ENCODE measurements at places on chromosomes 6 and 20. TPM values are rescaled to one million over a fixed set of nuclear protein-coding genes. Genes with fewer than 3 reads are reported as not detected.

GRCh38 chr6:11789744-11790143 is 11.1 kb upstream of the ADTRP start:
- H3K36me3 ChIP-seq: peaks cover 6% of the 10 kb centered on the region
- no peaks in the 10 kb centered on the region for H3K4me1 ChIP-seq
- no peak overlapping the region for H3K27ac ChIP-seq

DNA sequence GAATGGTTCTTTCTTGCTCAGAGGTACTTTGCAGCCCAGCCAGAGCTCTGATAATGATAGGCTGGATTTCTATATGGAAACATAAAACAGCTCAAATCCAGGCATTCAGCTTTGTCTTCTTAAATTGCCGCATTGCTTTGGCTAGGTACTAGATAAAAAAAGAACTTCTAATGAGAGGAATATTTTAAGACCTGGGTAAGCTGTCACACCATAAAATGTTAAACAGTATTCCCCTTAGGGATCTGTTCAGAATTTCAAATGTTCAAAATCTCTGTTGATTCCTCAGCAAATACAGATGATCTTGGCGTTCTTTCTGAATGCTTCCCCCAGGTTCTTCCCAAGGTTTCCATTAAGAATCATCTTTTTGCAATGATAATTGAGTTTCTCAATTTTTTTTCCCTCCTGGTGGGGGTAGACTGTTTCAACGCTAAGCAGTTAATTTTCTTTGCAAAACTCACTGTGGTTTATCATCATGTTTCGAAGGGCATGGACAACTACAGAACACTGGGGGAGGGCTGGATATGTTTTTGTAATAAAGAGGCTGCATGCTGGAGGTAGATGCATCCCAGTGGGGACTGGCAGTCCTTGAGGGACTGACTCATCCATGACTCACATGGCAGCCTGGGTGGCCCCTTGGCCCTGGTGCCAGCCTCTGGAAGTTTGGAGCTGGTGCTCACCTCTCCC is 31.0 kb downstream of the TIAM2 start:
- DNase-seq: no peak
- H3K4me3 ChIP-seq: no peak overlapping the region
- H3K27me3 ChIP-seq: peaks cover 8% of the 10 kb centered on the region
- H3K27ac ChIP-seq: no peak overlapping the region

DNA sequence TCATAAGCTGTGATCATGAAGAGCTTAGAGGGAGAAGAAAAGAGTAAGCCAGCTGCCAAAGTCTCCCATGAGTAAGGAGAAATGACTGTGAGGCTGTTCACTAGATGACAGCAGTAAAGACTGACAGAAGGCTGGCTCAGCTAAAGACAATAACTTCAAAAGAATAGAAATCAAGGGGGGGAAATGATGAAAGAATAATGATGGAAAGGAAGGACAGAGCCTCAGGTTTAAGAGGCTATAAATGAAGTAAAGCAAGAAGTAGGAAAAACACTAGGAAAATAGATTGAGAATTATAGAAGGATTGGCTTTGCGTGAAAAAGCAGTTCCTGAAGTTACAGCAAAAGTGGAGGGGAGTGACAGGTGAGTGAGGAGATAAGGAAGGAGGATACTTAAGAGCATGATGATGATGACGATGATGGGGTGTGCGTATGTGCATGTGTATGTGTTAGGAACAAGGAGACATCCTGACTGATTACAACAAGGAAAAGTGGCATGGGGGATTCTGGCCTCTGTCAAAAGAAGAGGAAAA is 48.2 kb downstream of the HBS1L start:
- no peak overlapping the region for H3K27ac ChIP-seq
- no peaks in the 10 kb centered on the region for H3K27me3 ChIP-seq
- no peak overlapping the region for H3K4me3 ChIP-seq
- peaks cover 17% of the 10 kb centered on the region for H3K36me3 ChIP-seq

ARMH2 gene
- total RNA-seq: 1.6 TPM

DNA sequence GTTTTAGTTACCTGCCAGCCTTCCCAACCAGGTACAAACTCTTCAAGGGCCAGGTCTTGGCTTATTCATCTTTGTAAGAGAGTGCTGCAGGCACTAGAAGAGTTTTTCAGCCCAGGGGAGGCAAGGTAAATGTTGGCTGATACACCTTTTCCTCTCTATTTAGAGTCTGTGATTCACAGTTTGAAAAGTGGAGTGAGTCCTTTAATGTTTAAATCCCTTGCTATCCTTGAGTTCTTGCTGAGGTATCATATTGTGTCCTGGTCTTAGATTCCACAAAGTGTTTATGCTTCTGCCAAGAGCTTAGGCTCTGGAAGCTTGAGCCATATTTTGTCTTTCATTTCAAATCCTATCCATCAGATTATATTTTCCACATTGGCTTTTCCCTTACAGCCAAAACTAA is 52.8 kb upstream of the CITED2 start:
- H3K4me3 ChIP-seq: no peak overlapping the region
- peaks cover 13% of the 10 kb centered on the region for H3K27me3 ChIP-seq
- peaks cover 3% of the 10 kb centered on the region for H3K36me3 ChIP-seq
- no peak for DNase-seq
- H3K27ac ChIP-seq: no peak overlapping the region

DNA sequence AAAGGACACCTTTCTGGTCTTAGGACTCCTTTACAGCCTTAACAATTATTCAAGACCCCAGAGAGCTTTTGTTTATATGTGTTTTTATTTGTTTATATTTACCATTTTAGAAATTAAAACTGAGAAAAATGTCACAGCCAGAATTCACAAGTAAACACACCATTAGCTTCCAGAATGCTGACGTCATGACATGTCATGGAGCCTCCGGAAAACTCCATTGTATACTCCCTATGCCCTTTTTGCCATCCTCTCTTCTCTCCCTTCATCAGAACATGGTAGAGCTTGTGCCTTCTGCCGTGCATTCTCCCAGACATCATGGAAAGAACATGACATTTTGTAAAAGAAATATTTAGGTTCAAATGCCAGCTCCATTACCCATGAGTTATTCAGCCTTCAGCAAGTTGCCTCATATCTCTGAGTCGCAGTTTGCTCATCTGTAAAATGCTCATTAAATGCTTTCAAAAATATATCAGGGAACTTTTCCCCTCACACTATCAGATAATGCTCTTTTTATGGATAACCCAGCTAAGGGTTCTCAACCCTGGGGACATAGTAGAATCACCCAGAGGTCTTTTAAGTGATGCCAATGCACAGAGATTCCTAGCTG is 27.8 kb downstream of the TNFAIP3 start:
- peaks cover 2% of the 10 kb centered on the region for H3K27me3 ChIP-seq
- H3K27ac ChIP-seq: no peak overlapping the region
- H3K4me1 ChIP-seq: no peaks in the 10 kb centered on the region
- H3K36me3 ChIP-seq: peaks cover 4% of the 10 kb centered on the region
- no peak overlapping the region for H3K4me3 ChIP-seq

DNA sequence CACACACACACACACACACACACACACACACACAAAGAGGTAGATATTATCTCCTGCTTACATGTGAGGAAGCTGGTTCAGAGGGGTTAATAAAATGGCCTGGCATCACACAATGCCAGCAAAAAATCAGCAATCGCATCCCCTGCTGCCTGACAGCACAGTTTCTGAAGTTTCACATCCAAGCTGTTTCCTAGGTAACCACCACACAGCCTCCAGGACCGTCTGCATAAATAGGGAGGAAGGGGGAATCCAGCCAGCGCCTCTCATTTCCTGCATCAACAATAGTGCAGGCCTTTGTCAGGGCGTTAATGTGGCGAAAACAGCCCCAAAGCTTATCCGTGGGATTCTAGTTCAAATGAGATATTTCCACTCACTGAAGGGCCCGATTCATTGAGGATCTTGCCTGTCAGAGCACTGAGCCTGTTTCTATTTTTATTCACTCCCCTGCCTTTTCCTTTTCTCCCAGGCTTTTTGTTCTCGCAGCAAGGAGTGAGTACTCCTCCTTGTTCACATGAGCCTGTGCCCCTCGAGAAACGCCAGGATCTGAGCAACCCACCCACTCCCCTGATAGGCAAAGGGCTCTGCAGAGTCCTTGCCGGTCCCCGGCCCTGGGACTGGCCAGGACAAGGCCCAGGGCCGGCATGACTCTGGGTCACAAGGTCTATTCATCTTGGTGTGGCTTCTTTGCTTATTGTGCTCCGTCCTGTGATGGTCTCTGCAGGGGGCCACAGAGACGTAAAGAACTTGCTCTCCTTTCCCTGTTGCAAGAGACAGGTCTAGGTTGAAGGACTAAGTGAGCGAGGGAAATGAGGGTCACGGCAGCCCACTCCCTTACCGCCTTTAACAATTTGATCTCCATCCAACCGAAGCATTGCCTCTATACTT is 32.7 kb downstream of the TUBB2B start:
- no peaks in the 10 kb centered on the region for H3K36me3 ChIP-seq
- peaks cover 5% of the 10 kb centered on the region for H3K27me3 ChIP-seq
- no peak overlapping the region for H3K27ac ChIP-seq
- H3K4me3 ChIP-seq: no peak overlapping the region
- no peaks in the 10 kb centered on the region for H3K4me1 ChIP-seq
- no peak for DNase-seq

DNA sequence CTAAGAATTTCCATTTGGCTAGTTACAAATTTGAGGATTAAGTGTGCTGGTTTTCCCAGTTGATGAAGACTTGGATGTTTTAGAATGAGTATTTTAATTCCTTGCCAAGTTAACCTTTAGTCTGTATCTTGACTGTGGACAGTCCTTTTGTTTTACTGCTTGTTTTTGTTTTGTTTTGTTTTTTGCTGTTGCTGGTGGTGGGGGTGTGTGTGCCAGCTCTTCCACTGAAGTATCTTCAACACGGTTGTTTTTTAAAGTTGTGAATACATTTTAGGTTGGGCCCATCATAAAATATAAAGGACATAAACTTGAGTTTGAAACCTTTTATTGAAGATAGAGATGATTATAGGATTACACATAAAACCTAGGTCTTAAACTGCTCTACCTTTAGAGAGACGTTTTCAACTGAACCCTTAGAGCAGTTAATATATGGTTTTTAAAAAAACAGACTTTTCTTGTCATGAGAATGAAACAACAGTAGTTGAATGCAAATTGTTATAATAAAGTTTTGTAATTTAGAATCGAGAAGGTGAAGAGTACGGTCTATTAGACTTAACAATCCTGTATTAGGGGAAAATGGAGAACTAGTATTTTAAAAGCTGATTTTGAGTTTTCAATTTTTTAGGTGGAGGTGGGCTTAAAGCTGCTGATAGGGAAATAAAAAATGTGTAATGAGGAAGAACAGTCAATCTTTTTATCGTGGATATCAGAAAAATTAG is 4.0 kb downstream of the QKI start:
- peaks cover 30% of the 10 kb centered on the region for H3K4me1 ChIP-seq
- peaks cover 2% of the 10 kb centered on the region for H3K27me3 ChIP-seq
- no peaks in the 10 kb centered on the region for H3K36me3 ChIP-seq
- H3K27ac ChIP-seq: no peak overlapping the region
- no peak overlapping the region for H3K4me3 ChIP-seq

- no peak overlapping the region for H3K27ac ChIP-seq
- H3K4me1 ChIP-seq: peaks cover 12% of the 10 kb centered on the region
- DNase-seq: no peak
- H3K36me3 ChIP-seq: peaks cover 18% of the 10 kb centered on the region
- no peaks in the 10 kb centered on the region for H3K27me3 ChIP-seq
Measured at GRCh38 chr6:107329063-107329860, 130.1 kb downstream of the PDSS2 start.

- H3K27ac ChIP-seq: no peak overlapping the region
- peaks cover 2% of the 10 kb centered on the region for H3K4me1 ChIP-seq
- H3K4me3 ChIP-seq: no peak overlapping the region
- DNase-seq: no peak
- H3K27me3 ChIP-seq: peaks cover 2% of the 10 kb centered on the region
Measured at GRCh38 chr6:42179945-42180313, 6.8 kb downstream of the GUCA1A start.

- DNase-seq: no peak
- H3K4me1 ChIP-seq: peaks cover 6% of the 10 kb centered on the region
- no peak overlapping the region for H3K4me3 ChIP-seq
- no peaks in the 10 kb centered on the region for H3K36me3 ChIP-seq
Measured at GRCh38 chr20:19462491-19462890, 250.0 kb downstream of the SLC24A3 start.

FUT9 gene
- not detected for total RNA-seq

DNA sequence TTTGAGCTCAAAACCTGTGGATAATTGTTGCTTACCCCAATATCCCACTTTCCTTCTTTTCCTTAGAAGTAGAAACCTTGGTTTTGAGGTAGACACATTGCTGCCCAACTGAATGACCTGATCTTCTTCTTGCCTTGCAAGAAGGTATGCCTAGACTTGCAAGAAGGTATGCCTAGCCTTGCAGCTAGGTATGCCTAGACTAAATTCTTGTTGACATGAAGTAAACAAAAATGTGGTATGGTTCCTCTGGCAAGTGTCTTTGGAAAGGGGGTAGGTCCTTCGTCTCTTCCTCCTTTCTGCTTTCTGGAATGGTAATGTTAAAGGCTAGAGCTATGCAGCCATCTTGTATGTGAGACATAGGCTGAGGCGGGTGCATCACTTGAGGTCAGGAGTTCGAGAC is 129.2 kb downstream of the GMPR start:
- H3K27ac ChIP-seq: no peak overlapping the region
- peaks cover 3% of the 10 kb centered on the region for H3K36me3 ChIP-seq
- no peak for DNase-seq
- peaks cover 2% of the 10 kb centered on the region for H3K4me1 ChIP-seq
- no peaks in the 10 kb centered on the region for H3K27me3 ChIP-seq

DNA sequence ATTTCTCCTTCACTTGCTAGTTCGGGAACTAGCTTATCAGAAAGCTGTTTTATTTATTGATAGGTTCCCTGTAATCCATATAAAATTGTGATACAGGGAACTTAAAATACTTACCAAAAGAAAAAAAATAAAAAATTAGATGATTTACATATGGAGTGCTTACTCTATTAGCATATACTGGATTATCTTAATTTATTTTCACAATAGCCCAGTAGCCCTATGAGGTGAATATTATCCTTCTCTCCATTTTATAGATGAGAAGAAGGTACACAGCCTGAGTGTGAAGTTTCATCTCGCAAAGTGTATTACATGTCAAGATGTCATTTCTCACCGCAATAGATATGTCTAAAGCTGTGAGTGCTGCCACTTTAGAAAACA is 463.5 kb downstream of the CDKAL1 start:
- no peak overlapping the region for H3K4me3 ChIP-seq
- no peaks in the 10 kb centered on the region for H3K27me3 ChIP-seq
- H3K27ac ChIP-seq: no peak overlapping the region
- H3K4me1 ChIP-seq: no peaks in the 10 kb centered on the region
- H3K36me3 ChIP-seq: peaks cover 26% of the 10 kb centered on the region

TNFAIP3 gene
- total RNA-seq: 89.5 TPM

DNA sequence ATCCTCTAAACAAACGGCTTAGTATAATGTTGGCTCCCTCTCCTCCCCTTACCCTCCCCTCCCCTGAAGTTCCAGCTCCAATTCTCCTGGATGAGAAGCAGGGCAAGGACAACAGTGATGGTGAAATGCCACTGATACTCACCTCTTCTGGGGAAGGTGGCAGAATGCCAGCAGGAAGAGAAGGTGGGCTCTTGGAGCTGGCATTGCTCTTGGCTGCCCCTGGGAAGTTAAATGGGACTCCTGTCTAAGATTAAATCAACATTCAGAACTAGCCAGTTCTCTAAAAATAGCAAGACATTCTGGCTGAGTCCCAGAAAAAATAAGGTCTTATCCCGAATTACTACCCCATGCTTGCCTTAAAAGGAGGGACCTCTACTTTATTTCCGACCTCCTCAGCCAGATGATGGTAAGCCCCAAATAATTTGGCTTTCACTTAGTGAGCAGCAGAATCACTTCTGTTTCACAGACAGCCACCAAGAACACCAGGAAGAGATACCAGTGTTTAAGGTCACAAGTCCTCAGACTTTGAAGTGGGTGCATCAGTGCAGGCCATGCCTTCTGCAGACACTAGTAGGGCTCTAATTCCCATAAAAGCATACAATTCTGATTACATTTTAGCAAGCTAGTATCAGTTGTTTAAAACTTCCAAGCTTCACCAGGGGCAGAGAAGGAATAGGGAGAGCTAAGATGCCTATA is 46.0 kb upstream of the IL17A start:
- DNase-seq: no peak
- no peaks in the 10 kb centered on the region for H3K4me1 ChIP-seq
- no peak overlapping the region for H3K27ac ChIP-seq
- H3K36me3 ChIP-seq: no peaks in the 10 kb centered on the region

Measured in activated naive CD8-positive, alpha-beta T cell treated with anti-CD3 and anti-CD28 coated beads, Interleukin-2, amount 10 ng/mL, durations not matched to agents 7 days and 5 days (primary cell).